ENCODE measurements at places on chromosomes 2 and 18. TPM values are rescaled to one million over a fixed set of nuclear protein-coding genes. Genes with fewer than 3 reads are reported as not detected.
A peak's percentile ranks its signal among the peaks of the same experiment; 100 is the strongest.

Gene TEX44
- total RNA-seq, result not detected

- no peak for DNase-seq
Measured at GRCh38 chr2:102145934-102146333, 3.4 kb downstream of the IL1R1 start.

GRCh38 chr2:138267902-138268254 is 233.7 kb upstream of the SPOPL start:
- DNase-seq, result no peak

GRCh38 chr18:7567474-7568425 is 634 bp downstream of the PTPRM start:
- peak; percentile 53 for DNase-seq

Gene AQP12B
- total RNA-seq, result not detected

- DNase-seq, result peak; percentile 16
Measured at GRCh38 chr2:178280244-178280852, 86.0 kb downstream of the OSBPL6 start.

DNA sequence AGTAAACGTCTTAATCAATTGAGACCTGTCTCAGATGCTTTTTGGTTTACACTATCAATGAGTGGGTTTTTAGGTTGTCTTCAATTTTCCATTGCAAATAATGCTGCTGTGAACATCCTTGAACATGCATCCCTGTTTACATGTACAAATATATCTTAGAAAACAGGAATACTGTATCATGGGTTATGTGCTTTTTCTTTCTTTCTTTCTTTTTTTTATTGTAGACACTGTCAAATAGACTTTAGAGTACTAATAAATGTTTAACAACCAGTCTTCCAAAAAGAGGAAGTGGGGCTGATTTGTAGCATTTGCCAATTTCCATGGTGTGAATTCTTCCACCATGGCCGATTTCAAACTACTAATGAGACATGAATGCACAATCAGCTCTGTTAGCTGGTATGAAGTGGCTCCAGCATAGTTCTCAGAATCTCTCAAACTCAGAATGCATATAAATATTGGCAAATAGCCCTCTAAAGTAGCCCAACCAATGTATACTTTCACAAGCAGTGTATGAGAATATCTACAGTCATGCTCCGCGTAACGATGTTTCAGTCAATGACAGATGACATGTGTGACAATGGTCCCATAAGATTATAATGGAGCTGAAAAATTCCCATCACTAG is 50.3 kb upstream of the B3GNT2 start:
- no peak for DNase-seq

DNA sequence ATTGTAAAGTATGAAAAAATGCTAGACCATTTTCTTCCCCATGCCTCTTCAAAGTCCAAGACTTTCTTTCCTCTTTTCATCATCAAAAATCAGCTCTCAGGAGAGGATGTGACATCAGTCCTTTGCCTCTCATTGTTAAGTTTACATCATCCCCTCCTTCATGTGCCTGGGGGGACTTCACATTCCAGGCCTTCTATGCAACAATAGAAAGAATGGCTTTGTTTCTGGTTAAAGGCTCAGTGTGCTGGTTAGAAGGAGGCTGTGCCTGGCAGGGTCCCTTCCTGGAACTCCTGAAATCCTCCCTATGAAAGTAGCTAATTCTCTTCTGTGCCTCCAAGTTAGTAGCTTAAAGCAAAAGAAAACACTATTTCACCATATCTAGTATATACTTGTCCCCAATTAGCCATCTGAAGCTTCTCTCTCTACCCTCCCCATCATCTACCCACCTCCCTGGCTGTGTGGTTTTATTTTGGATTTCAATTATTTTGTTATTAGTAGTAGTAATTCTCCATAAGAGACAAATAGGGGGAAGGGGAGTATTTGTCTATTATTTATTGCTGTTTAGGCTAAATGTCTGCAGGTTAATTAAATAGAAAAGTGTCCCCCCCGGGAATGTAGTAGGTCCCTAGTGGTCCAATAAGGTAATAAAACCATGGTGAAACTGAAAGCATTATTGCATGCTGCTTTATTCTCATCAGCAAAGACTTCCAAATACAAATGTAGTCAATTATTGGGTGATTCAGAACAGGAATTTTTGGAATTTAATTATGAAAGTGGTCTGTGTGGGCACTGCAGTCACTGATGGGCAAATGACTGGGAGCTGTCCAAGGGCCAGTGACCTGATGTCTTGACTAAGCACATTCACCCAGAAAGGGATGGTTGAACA is 69.0 kb downstream of the CPO start:
- no peak for DNase-seq

Gene CFAP65
- not detected for total RNA-seq

Gene SIX2
- 7.3 TPM for total RNA-seq

GRCh38 chr2:140392824-140393223 is 1612.6 kb upstream of the NXPH2 start:
- DNase-seq, result peak; percentile 0

DNA sequence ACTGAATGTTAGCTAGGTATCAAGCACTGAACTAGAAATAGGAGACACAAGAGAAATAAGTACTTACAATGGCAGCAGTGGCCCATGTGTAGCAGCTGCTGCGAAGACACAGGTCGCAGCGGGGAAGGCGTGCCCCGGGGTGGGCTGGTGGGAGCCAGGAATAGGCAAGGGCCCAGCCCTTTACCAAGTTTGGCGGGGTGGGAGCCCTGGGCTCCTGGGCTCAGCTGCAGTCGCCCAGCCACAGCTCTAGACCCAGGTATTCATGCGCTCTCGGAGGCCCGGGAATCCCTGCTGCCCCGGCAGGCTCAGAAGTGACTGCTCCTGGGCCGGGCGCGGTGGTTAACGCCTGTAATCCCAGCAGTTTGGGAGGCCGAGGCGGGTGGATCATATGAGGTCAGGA is 1287.3 kb downstream of the CNTNAP5 start:
- no peak for DNase-seq

DNA sequence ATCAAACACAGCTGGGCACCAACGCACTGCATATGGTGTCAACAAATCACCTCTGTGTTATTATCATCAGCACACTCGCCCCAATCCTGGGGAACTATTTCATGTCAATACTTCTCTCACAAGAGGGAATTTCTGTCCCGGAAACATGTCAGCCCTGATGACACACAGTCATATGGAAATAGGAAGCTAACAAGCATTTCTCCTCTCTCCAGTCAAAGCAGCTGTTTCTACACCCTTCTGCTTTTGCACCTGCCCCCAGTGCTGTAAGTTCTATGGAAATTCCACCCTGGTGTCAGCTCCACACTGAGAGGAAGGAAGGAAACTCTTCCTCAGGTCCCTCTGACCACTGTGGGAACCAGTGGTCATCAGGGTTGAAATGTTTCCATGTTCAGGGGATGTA is 447.6 kb upstream of the ID2 start:
- no peak for DNase-seq

Gene DYNAP
- total RNA-seq, result not detected

Gene NEU2
- total RNA-seq, result not detected

- DNase-seq, result no peak
Measured at GRCh38 chr2:198913394-198914152, 544.2 kb downstream of the SATB2 start.

DNA sequence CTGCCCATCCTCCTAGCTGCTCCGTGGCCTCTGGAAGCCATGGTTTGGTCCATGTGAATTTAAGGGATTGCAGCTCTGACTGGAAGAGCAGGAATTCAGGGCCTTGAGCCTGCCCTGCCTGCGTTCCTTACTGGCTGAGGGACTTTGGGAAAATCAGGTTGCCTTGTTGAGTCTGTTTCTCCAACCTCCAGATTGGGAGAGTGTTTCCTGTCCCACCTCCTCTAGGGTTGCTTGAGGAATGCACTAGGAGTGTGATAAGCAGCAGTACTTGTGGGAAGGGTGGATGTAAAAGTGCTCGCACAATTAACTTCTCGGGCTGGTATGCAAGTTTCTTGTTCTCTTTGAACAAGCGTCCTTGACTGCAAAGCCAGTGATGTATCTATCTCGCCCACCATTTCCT is 84.4 kb upstream of the YWHAQ start:
- DNase-seq, result no peak

- DNase-seq, result no peak
Measured at GRCh38 chr2:56287508-56287907, 103.7 kb downstream of the CCDC85A start.

GRCh38 chr2:39696101-39696553 is 30.4 kb downstream of the TMEM178A start:
- peak; percentile 35 for DNase-seq

Gene SP5
- total RNA-seq, result 1.8 TPM

GRCh38 chr18:44955825-44956224 is 275.1 kb downstream of the SETBP1 start:
- no peak for DNase-seq

DNA sequence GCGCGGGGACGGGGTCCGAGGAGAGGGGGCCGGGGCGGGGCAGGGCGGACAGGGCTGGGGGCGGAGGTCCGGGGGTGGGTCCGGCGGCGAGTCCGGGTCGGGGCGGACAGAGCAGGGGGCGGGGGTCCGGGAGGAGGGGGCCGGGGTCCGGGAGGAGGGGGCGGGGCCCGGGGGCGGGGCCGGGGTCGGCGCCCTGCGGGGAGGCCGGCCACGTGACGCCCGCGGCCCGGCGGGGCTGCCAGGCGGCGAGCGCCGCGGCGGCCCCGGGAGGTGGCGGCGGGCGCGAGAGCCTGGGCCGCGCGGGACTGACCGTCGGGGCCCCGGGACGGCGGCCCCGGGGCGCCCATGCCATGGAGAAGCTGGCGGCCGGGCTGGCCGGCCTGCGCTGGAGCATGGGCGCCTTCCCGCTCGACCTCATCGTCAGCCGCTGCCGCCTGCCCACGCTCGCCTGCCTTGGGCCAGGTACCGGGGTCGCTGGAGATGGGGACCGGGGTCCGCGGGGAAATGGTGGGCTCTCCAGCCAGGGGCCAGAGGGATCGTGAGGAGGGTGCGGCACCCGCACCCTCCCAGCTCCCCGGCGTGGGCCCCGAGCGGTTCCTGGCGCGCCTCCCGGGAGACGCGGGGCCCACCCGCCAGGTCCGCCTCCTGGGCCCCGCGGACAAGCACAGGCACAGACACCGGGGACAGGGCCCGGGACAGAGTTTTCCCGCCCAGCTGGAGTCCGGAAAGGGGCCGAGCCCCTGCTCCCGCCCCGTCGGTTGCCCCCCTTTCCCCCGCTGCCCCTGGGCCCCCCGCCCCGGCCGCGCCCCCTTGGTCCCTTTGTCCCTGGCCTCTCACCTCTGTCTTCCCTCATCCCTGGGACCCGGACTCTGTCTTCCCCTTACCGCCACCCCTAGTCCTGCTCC is at the start of gene GAREM2:
Gene GAREM2, plus strand, starts transcription at position 218 of the 905 bp plus-strand sequence. Its CDS starts 133 bp downstream, at position 351.
- no peak for DNase-seq

Gene IL37
- total RNA-seq, result not detected

Gene ABCB11
- total RNA-seq, result not detected

DNA sequence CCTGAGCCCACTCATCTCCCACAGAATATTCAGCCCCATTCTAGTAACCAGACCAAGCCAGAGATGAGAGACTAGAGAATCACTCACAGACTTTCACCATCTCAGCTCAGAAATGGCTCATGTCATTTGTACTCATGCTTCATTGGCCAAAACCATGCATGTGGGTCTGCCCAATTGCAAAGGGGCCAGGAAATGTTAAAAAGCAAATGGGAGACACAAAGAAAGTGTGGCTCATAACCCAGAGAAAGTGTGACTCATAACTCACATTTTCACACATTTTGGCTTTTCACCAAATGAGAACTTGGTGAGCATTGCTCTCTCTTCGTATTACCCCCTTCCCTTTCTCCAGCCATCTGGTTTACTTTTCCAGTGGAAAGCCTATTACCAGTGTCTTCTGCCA is 66.2 kb downstream of the MDH1 start:
- DNase-seq, result no peak

Gene PLA2R1
- total RNA-seq, result 1.1 TPM

Measured in Caki2 (cell line).